ENCODE measurements at places on chromosomes 2 and 18. TPM values are rescaled to one million over a fixed set of nuclear protein-coding genes. Genes with fewer than 3 reads are reported as not detected.

TBR1 gene
- not detected for total RNA-seq

ZBTB14 gene
- 13.4 TPM for total RNA-seq

FSIP2 gene
- 0.29 TPM for total RNA-seq

UGT1A3 gene
- total RNA-seq = not detected

- H3K36me3 ChIP-seq = peaks cover 24% of the 10 kb centered on the region
- no peaks in the 10 kb centered on the region for H3K27me3 ChIP-seq
- no peak overlapping the region for H3K27ac ChIP-seq
- no peaks in the 10 kb centered on the region for H3K4me1 ChIP-seq
These were observed 120.9 kb upstream of the NFATC1 start for GRCh38 chr18:79274823-79275222.

DNA sequence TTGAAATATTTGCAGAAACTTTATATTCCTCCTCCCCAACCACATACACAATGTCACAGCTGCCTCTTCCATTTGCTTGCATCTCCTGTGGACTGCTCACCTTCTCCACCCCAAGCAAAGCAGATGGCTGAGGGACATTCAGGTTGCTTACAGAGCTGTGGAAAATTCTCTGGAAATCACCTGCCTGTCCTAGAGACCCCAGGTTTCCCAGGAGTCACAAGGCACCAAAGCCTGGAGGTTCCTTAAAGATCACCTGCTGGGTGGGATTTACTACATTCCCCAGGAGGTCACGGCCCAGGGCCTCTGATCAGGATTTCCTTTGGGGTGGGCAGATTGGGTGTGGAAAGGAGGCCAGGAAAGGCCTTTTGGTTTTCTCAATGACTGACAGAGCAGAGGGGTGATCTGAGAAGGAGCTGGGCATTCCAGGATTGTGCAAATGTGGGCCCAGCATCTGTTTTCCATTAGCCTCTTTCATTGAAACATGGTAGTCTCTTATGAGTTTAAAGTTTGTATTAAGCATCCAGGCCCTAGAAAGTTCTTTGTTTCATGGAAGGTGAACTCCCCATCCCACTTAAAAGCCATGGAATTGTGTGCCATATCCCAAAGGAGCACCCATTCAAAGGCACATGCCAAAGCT lies 410.7 kb upstream of the TNP1 start:
- H3K4me3 ChIP-seq = no peak overlapping the region
- H3K27ac ChIP-seq = no peak overlapping the region
- H3K4me1 ChIP-seq = no peaks in the 10 kb centered on the region
- no peak for DNase-seq

DNA sequence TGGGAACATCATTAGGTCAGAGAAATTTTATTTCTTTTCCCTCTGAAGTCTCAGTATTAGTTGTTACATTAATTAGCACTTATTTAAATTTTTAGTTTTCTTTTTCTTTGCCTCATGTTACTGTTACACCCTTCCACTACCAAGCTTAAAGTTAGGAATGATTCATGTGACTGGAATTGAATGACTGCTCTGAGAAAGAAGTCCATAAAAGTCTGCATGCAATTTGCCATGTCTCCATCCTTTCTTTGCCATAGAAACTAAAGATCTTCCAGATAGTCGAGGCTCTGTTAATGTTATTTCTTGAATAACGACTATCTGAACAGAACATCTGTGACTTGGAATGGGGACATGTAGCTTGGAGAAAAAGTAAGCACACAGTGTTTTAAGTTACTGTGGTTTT lies 1269.8 kb upstream of the PIK3C3 start:
- H3K27me3 ChIP-seq = no peaks in the 10 kb centered on the region
- DNase-seq = no peak
- no peak overlapping the region for H3K27ac ChIP-seq

- H3K27ac ChIP-seq = no peak overlapping the region
- H3K27me3 ChIP-seq = no peaks in the 10 kb centered on the region
- no peaks in the 10 kb centered on the region for H3K4me1 ChIP-seq
- no peaks in the 10 kb centered on the region for H3K36me3 ChIP-seq
- DNase-seq = no peak
- H3K4me3 ChIP-seq = no peak overlapping the region
These were observed 1817.4 kb downstream of the SUCLG1 start for GRCh38 chr2:82641598-82642180.

DNA sequence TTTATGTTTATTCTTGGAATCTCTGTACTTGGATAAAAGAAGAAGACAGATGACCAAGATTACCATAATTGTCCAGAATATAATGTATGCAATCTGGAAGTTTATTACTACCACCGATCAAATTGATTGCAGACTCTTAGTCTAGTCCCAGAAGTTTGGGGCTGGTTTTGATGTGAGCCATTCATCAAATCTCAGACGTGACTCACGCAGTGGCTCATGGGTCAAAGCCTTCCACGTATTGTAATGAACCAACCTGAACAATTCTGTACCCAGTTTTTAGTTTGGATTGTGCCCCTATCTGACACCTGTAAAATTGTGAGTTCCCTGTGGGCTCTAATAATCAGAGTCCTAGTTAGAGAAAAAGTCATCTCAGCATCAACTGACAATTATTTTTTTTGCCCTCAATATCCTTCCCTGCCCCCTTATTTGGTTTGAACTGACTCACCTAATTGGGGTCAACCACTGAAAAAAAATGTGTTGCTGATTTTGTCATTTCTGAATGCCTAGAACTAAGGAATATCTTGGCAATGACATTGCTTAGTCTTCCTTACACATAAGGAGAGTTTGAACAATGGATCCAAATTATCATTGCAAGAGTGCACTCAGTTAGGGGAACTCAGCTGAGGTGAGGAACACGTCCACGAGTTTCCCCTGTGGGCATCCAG lies 219.5 kb upstream of the NRP2 start:
- no peak overlapping the region for H3K27ac ChIP-seq
- H3K36me3 ChIP-seq = no peaks in the 10 kb centered on the region
- no peaks in the 10 kb centered on the region for H3K4me1 ChIP-seq
- H3K27me3 ChIP-seq = no peaks in the 10 kb centered on the region

DNA sequence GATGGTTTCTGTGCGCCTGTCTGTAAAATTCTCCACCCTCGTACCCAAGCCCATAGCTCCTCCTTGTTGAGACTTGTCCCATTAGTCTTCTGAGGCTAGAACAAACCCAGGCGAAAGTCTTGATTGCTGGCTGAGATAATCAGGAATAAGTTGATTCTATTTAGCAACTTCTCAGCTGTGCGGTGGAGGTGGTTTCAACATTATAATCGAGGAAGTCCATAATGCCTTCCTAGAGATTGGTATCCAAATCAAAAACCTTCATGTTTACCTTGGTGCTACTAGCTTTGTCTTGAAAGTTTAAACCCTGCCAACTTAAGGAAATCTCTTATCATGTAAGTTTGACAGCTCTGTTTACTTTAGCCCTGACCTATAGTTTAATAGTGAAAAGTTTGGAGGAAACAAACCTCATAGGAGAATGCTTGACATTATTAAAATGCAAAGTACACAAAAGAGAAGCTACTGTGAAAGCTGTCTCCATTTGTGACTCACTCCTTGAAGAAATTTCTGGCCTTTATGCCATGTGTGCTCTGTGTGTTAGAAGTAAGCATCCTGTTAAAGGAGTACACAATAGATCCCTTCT lies 36.6 kb upstream of the DSC1 start:
- no peak overlapping the region for H3K4me3 ChIP-seq
- DNase-seq = no peak
- no peaks in the 10 kb centered on the region for H3K36me3 ChIP-seq
- H3K27ac ChIP-seq = no peak overlapping the region
- no peaks in the 10 kb centered on the region for H3K4me1 ChIP-seq

DNA sequence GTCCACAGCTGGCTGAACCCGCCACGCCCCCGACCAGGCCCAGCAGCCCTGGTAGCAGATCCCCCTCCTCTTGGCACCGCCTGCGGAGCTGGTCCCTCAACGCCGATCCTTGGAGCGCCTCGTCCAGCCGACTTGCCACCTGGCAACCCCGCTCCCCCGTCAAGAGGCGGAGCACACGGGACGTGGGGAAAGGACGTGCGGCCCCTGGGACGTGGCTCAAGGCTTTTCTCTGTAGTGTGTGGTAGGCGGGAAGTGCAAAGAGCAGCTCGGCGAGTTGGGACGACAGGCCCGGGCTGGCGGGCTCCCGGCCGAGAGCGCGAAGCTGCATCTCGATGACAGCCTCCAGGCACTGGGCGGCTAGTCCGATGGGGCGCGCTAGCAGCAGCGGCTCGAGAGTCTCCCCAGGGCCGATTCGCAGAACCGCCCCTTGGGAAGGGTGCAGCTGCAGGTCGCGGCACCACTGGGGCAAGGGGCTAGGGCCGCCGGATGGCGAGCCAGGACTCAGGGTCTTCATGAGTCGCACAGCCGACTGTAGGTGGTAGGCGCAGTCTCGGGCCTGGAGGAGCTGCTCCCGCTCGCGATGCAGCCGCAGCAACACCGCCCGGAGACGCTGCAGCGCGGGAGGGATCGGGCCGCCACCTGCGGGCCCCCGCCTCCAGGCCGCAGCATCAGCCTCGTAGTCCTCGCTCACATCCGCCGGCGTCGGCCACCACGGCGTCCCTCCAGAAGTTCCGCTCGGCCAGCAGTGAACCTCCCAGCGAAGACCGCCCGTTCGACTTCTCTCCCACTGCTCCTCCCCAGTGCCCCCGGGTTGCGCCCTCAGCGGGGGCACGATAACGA lies 617 bp downstream of the CCDC142 start:
- H3K27me3 ChIP-seq = no peaks in the 10 kb centered on the region
- peaks cover 29% of the 10 kb centered on the region for H3K36me3 ChIP-seq

GRCh38 chr2:118431165-118431517 lies 342.9 kb downstream of the INSIG2 start:
- no peaks in the 10 kb centered on the region for H3K36me3 ChIP-seq
- no peak for DNase-seq
- no peak overlapping the region for H3K27ac ChIP-seq
- H3K4me1 ChIP-seq = no peaks in the 10 kb centered on the region

- no peak overlapping the region for H3K4me3 ChIP-seq
- DNase-seq = no peak
- H3K27me3 ChIP-seq = no peaks in the 10 kb centered on the region
- H3K36me3 ChIP-seq = no peaks in the 10 kb centered on the region
- no peak overlapping the region for H3K27ac ChIP-seq
These were observed 90.5 kb upstream of the SPRED2 start for GRCh38 chr2:65522922-65523321.

DNA sequence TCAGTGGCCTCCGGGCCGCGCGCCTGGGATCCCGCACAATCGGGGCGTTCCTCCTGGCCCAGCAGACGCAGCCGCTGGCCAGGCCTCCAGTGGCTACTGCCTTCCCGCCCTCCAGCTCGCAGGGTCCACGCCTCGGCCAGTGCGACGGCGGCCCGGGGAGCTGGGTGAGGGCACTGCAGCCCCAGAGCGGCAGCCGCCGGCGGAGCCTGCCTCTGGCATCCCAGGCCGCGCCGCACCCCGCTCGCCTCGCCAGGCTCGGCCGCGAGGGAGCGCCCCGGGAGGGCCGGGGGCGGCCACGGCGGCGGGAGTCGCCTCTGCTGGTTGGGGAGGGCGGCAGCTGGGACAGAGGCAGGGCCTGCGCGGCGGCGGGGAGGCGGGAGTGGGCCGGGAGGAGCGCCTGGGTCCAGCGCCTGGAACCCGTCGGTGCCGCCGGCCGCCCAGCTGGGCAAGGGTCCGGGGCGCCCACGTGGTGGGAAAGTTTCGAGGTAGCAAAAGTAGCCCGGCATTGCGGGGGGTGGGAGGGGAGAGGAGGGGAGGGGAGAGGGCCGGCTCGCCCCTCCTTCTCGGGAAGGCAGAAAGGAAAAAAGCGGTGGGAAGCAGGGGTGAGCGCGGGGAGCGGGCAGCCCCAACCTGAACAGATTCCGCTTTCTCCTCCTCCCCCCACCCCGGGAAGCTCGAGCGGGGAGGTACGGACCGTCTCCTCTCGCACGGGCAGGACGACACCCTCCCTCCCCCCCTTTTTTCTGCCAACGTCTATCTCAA lies 1.5 kb upstream of the INHBB start:
- peak overlapping the region; percentile 51 for H3K27ac ChIP-seq
- H3K36me3 ChIP-seq = no peaks in the 10 kb centered on the region
- DNase-seq = no peak
- peak overlapping the region; percentile 52 for H3K4me3 ChIP-seq
- peaks cover 28% of the 10 kb centered on the region for H3K4me1 ChIP-seq
